ENCODE measurements at places on chromosomes 3 and 15.

DNA sequence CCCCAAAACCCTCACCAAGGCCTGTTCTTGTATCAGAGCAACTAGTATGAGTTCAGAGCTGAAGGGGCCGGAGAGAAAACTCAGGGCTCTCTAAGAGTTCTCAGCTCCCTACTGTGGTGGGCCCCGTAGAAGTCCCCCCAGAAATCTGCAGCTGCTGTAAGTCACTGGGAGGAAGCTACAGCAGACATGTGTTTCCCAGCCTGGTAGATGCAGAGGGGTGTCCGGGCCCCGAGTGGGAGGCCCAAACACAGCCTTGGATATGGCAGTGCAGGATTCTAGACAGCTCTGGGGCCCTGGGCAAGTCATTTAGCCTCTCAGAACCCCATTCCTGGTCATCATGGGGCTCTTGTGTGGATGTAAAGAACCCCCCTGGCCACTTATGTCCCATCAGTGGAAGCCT, 39.2 kb upstream of the CSPG4 start:
- no peak for DNase-seq

GRCh38 chr15:68283401-68283800, 5.9 kb downstream of the FEM1B start:
- DNase-seq, result no peak

DNA sequence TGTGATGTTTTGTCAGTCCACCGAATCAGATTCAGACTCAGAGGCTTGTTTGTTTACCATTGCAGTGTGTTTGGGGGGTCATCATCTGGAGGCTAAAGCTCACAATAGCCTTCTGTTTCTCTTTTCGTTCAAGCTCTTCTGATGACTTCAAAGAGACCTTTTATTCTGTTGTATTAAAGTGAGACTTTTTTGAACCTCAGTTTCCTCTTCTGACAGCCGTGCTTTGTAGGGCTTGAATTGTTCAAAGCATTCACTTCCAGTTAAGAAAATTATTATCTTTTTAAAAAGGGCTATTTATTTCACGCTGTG, 1.3 kb downstream of the PXK start:
- no peak for DNase-seq

DNA sequence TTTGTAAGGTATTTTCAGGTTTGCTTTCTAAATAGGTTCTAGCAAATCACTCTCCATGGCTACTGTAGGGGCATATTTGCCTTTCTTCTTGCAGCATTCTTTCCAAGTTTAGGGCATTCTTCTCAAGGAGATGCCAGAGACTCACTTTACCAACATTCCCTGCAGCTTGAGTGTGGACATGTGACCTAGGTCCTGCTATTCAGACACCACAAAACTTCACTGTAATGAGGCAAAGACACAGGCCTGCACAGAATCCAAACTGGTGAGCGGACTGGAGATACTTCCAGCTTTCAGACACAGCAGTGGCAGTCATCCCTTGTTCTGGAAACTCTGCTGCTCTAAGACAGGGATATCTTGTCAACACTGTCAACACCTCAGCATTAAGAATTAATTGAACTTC, 146.4 kb upstream of the PFN2 start:
- DNase-seq, result no peak

- no peak for DNase-seq
Observed at GRCh38 chr15:91970142-91970541, 116.6 kb downstream of the SLCO3A1 start.

- no peak for DNase-seq
Observed at GRCh38 chr15:48479751-48480150, 148.5 kb downstream of the DUT start.

- DNase-seq, result no peak
Observed at GRCh38 chr3:78670094-78670493, 1097.7 kb downstream of the ROBO1 start.

DNA sequence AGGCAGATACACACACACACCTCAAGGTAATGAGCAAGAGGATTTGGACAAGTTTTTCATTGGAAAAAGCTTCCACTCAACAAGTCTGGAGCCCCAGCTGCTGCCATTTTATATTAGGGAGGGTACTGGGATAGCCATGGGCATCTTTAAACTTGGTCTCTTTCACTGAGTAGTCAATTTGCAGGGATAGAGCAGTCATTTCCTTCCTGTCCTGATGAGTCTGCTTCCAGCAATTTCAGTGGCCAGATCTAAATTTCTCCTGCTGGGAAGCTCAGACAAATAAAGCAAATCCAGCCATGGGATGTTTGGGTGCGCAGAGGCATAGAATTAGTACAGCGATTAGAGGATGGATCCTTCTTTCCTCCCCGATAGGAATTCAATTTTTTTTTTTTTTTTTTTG, 874 bp upstream of the ERC2 start:
- DNase-seq, result no peak

DNA sequence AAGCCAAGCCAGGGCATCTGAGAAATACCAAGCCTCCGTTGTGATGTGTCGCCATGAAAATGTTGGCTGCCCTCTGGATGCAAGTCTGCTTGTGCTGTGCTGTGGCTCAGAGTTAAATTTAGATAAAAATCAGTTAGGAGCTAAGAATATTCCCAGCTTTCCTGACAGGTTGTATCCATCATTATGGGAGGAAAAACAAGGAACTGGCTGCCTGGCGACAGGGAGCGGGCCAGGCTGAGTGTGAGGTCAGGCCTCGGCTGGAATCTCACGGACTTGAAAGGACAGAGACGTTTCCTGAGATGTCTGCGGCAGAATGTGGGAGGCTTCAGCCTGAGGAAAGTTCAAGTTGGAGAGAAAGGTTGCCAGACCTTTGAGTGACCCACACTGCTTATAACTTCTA, 213.8 kb downstream of the THSD4 start:
- DNase-seq, result no peak

GRCh38 chr3:139518306-139518705, 21.2 kb downstream of the RBP1 start:
- DNase-seq, result no peak

DNA sequence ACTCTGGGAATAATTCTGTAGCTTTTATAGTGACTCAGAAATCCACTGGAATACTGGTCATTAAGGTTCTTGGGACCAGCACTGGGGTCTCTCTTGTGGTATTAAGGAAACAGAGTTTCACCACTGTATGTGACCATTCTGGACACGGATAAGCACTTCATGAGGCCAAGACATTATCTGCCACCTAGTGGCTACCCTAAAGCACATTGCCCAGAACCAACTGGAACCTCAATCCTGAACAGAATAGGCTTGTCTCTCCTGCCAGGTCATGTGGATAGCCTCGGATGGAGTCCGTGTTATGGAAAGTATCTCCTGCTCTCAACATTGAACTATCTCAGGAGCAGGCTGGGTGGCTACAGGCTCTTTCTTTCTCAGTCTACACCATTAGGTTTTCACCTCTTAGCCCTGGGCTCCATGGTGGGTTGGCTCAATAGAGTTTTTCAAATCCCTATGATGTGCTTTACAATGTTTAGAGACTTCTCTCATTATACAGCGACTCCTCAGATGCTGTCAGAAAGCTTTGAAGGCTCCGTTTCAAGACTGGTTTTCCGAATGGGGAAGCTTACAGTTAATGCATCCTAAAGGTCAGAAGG, 167.6 kb upstream of the ST8SIA2 start:
- no peak for DNase-seq

GRCh38 chr15:71784719-71785118, 25.6 kb upstream of the NR2E3 start:
- DNase-seq, result no peak

GRCh38 chr15:68373028-68373427, 58.9 kb downstream of the ITGA11 start:
- no peak for DNase-seq

DNA sequence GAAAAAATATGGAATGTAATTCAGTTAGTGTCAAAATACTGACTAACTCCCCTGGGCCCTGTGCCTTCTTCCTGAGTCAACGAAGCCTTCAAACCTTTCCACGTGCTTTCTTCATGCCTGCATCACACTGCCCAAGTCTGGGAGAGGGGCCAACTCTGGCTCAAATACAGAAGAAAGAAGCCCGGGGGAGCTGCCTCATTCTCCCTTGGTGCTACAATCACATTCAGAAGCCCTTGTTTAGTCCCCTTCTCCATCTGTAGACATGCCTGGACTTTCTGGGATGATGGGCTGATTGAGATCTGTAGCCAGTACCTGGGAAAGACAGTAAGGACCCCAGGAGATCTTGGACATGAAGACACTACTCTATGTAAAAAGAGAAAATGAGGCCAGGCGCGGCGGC, 77.8 kb upstream of the GSK3B start:
- DNase-seq, result no peak

DNA sequence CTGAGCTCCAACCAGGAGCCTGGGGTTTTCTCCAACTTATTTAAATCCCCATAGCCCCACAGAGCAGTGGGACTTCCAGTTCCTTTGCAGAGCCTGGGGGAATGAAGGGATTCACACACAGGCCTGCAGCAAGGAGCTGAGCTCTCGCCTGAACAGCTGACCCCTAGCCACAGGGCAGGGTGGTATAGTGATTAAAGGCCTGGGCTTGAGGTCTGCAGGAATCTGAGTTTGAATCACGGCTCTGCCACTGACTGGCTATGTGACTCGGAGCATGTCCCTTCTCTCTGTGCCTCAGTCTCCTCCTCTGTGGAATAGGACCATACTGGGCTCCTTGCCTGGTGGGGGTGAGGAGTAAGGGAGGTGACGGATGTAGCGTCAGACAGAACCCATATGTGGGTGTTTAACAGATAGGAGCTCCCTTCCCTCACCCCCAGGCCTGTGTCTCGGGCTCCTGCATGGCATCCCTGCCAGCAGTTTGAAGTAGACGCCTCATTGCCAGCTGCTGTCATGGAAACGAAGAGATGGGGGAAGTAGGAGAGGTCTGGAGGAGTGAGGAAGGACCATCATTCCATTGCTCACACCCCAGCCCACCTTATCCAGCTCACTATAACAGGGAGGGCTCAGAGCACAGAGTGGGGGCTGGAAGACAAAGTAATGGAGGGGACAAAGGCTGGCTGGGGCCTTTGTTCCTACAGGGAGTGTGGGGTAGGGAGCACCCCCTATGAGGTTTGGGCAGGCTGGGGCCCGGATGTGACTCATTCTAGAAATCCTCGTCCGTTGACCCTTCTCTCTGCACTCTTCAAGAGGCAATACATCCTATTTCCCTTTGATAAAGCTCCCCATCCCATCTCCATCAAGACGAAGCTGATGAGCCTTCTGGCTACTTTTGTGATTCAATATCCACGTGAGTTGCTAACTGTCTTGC, 14.8 kb downstream of the HRH1 start:
- no peak for DNase-seq

DNA sequence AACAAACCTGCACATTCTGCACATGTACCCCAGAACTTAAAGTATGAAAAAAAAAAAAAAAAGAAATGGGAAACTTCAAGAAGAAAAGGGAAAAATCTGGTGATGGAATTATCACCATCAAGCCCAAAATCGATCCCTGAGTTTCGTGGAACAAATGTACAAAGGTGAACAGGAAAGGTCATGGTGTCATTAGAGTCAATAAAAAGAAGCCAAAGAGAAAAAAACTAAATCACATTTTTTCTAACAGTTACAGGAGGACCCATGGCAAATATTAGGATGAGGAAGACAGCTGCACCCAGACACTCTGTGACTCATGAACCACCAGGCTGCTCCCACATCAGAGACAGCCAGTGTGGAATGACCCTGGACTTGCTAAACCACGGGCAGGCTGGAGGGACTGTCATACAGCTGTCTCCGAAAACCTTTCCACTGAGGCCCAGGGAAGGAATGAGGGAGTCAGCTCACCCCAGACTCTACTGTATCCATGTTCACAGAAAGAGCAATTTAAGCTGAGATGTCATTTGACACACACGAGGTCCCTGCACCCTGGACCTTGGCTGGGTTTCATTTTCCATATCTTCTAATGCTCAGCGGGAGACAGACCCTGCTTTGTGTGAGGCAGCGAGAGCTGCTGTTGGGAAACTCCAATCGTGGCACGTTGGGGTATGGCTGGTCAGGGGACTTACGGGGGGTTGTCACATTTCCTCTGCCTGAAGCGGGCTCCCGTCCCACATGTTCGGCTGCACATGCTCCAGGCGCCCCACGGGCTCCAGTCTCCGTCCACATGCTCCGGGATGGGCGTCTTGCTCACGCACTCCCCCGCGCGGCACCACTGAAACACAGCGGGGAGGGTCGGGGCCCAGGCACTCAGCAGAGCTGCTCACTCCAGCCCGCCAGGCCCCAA, 210.2 kb downstream of the ADAMTS17 start:
- DNase-seq, result no peak

DNA sequence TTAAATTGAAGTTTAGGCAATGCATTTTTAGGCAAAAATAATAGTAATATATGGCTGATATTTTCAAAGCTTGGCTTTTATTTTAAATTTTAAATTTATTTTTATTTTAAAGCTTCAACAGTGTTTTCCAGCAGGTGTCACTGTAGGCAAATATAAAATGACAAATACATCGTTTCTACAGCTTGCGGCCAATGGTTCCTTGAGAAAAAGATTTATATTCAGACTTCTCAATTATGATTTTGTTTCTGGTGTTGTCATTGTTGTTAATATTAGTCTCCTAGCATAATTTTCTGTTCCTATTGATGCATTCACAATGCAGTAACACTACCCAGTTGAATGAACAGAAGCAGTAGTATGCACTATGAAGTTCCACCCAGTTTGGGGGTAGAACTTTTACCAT, 220.7 kb upstream of the DNAJC19 start:
- DNase-seq, result no peak
